ENCODE measurements at places on chromosomes 5 and 9.
A peak's percentile ranks its signal among the peaks of the same experiment; 100 is the strongest.

- DNase-seq, result no peak
Observed at GRCh38 chr5:100623719-100624118, 88.5 kb downstream of the FAM174A start.

GRCh38 chr9:103361906-103362305 is 366.8 kb downstream of the CYLC2 start:
- no peak for DNase-seq

- DNase-seq, result no peak
Observed at GRCh38 chr5:72015103-72015548, 92.1 kb upstream of the MAP1B start.

GRCh38 chr5:66170195-66170919 is 26.3 kb downstream of the SREK1 start:
- no peak for DNase-seq

- DNase-seq, result no peak
Observed at GRCh38 chr9:76644171-76644570, 120.1 kb upstream of the PCA3 start.

- DNase-seq, result no peak
Observed at GRCh38 chr9:96502539-96503373, 52.8 kb downstream of the HABP4 start.

GRCh38 chr5:132767150-132767549 is 9.9 kb downstream of the SEPTIN8 start:
- no peak for DNase-seq

- DNase-seq, result no peak
Observed at GRCh38 chr5:74503-75109, 17.4 kb upstream of the PLEKHG4B start.

DNA sequence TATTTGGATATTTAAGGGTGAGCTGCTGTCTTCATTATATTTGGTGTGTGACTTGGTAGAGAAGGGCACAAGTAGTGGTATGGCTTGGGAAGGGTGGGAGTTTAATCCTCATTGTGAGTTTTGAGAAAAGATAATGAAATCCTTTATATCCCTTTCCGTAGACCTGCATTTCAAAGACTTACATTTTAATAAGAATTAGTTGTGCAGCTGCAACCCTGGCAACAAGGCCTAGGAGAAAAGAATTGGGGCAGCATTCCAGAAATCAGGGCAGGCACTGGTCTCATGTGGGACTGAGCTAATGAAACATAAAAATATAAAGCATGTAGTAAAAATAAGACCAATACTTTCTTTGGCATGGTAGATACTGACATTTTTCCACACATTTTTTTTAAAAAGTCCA is 60.5 kb downstream of the CDC42SE2 start:
- DNase-seq, result no peak

- no peak for DNase-seq
Observed at GRCh38 chr9:110334183-110334582, 3.5 kb downstream of the TXNDC8 start.

DNA sequence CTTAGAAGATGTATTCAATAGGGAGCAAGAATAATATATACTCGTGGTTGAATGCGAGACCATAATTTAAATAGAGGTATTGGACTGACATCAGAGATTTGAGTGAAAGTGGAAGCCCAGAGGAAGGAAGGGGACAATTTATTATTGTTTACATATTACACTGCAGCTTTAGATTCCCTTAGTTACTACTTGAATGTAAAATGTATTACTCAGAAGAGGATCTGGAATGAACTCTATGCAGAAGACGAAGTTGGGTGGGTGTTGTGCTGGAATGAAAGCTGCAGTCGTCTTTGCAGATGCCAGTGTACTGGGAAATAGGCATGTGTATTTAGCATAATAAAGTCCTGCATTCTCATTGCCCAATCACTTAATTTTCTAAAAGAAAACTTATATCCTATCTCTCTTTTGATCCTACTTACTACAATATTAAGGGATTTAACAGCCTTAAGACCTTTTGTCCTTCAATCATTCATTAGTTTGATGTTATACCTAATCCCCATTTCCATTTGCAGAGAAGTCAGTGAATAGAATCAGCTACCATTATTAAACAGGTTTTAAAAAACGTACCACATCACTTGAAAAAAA is 570.7 kb upstream of the WWC1 start:
- no peak for DNase-seq

GRCh38 chr5:137393196-137393993 is 105.7 kb downstream of the SPOCK1 start:
- no peak for DNase-seq

DNA sequence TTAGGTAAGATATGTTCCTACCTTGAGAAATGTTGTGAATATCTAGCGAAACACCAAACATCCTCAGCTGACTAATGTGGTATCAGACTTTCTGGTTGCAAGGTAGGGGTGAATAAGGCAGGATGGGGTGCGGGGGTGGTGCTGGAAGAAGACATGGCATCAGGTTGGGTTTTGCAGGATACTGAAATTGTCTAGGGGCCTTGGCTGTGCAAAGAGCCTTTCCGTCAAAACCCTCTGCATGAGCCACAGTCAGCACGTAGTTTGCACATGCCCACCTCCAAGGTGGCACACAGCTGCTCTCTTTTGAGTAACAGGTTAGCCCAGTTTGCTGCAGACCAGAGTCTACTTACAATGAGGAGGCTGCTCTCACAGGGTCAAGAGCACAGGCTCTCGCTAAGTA is 42.0 kb downstream of the SFXN1 start:
- peak; percentile 70 for DNase-seq

- DNase-seq, result no peak
Observed at GRCh38 chr5:11973469-11973868, 69.2 kb upstream of the CTNND2 start.

GRCh38 chr5:65474130-65474711 is 7.5 kb downstream of the ADAMTS6 start:
- DNase-seq, result no peak

GRCh38 chr5:32241034-32241783 is 67.1 kb upstream of the GOLPH3 start:
- no peak for DNase-seq

DNA sequence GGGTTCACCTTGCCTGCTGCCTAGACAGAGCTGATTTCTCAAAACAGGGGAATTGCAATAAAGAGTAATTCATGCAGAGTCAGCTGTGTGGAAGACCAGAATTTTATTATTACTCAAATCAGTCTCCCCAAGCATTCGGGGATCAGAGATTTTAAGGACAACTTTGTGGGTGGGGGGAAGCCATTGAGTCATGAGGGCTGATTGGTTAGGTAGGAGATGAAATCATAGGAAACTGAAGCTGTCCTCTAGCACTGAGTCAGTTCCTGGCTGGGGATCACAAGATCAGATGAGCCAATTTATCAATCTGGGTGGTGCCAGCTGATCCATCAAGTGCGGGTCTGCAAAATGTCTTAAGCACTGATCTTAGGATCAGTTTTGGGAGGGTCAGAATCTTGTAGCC is 159.1 kb upstream of the MAP1B start:
- no peak for DNase-seq

DNA sequence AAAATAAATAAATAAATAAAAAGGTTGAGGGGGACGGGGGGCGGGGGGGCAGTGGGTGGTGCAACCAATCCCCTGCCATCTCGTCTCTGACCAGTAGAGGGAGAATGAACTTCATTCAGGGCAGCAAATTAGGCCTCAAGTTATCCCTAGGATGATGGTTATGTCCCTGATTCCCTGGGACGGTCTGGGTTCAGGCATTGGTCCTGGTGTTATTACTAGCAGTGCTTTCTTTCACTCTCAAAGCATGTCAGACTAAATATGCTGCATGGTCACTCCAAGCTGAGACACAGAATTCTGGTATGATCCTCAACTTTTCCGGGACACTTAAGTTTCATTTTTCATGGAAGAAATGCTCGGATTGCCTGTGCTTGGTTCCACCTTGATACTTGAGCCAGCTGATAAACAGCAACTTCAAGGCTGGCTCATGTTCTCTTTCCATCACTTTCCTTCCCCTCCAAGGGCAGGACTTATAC is 59.4 kb downstream of the DAP start:
- no peak for DNase-seq

GRCh38 chr9:126303488-126303887 is 23.1 kb upstream of the MVB12B start:
- DNase-seq, result no peak
